Nephron progenitor cell (in vitro differentiated cells): ENCODE measurements at places on chromosomes 6 and 20.

DNA sequence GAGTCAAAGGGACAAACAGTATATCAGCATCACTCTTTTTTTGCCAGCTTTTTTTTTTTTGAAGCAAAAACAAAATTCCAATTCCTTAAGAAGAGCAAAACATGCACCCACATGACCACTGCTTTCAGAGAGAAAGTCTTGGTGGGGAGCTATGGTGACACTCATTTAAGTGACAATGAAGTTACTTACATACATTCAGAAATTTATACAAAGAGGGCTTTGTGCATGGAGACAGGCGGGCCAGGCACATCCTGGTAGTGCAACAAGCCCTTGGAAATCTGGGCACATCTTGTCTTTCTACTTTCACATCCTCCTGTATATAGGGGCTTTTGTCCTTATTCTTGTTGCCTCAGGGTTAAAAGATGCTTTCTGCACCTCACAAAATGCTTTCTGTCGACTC is 55.9 kb downstream of the IL22RA2 start:
- no peak for DNase-seq

GRCh38 chr20:34998331-34998950 is 42.8 kb downstream of the MYH7B start:
- DNase-seq: no peak

DNA sequence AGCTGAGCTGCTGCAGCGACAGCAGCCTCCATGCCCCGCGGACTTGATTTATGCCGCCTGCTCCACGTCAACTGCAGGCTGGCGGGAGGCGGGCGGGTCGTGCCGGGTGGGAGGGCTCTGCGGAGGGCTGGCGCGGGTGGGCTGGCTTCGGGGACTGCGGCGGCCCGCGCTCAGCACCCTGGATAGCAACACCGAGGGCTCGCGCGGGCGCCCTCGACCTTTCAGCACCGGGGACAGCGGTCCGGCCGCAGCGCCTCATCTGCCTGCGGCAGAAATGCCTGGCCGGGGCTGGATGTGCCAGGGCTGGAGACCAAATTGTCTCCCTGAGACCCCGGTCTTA is 792 bp downstream of the SNAP25 start:
- peak; percentile 99 for DNase-seq

GRCh38 chr6:166588691-166589336 is 2.3 kb upstream of the RAMACL start:
- no peak for DNase-seq

DNA sequence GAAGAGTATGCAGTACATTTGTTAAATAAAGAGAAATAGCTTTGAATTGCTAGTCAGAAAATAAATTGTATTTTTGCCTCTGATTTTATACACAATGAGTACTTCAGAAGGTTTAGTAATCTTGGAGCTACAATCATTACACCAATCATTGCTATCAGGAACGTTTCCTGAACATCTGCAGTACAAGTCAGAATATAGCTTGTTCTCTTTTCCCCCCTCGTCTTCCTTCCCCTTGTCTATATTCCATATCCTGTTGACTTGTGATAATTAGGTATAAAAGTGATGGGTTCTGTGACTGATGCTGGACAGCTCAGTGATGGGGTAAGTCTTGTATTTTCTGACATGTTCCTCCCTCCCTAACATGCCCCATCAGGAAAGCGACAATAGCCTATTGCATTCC is 94.0 kb downstream of the AHI1 start:
- DNase-seq: no peak

DNA sequence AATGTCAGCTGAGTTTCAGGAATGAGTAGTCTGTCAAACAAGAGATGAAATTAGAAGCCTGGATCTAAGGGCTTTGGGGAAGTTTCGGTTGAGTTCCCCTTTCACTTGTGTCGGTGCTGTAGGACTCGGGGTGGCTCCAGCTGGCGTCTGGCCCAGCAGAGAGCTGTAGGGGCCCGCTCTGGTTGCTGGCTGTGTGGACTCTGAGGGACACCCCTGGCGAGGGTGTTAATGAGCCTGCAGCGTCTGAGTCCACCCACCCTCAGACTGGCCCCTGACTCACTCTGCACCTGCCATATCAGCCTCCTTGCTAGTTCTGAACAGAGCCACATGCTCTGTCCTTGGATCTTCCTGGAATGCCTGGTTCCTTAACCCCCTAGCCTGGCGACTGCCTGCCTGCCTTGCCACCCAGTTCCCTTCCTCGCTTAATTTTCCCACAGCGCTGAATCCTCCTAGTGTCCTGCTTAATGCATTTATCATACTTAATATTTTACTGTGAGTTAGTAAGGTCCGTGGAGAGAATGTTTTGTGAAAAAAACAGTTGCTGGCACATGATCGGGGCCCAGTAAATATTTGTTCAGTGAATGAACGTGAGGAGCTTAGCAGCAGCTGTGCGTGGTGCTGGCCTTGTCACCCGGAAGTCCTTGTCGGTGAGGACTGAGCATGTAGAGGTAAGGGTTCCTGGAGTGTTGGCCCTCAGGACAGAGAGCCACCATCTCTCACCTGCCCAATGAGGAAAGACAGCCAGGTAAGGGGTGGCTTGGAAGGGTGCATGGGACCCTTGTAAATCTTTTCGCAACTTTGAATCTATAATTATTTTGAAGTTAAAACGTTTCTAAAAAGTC is 1.6 kb downstream of the DNAJC5 start:
- DNase-seq: peak; percentile 26

DNA sequence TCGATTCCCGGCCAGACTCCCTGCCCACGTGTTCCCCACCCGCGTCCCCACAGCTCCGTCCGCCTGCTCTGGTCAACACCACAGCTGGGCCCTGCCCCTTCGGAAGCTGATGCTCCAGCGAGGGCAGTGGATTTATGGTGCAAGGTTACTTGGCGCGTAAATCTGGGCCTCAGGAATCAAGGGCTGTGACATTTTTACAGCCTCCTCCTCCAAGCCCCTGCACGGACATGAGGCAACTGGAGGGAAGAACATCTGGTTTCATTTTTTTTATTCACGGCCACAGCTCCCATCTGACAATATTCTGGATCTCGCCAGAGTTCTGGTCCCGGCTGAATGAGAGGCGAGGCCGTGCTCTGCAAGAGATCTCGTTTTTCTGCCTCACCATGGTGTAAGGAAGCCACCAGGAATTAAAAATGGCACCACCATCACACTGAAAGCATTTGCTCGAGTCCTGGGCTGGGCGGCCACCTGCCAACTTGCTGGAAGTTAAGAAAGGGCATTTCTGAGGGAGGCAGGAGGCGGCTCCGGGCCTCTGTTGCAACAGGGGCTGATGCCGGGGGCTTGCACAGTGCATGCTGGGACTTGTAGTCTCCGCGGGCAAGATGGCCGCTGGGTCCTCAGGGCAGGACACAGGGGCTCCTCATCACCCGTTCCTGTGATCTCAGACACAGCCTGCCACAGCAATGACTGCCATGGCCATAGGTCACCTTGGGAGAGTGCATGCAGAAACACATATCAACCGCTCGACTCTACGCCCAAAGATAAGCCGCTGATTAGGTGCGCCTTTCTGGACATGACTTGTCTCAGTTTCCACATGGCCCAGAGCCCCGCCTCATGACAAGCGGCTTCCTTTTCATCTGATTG is 148.5 kb downstream of the LY86 start:
- DNase-seq: peak; percentile 74

DNA sequence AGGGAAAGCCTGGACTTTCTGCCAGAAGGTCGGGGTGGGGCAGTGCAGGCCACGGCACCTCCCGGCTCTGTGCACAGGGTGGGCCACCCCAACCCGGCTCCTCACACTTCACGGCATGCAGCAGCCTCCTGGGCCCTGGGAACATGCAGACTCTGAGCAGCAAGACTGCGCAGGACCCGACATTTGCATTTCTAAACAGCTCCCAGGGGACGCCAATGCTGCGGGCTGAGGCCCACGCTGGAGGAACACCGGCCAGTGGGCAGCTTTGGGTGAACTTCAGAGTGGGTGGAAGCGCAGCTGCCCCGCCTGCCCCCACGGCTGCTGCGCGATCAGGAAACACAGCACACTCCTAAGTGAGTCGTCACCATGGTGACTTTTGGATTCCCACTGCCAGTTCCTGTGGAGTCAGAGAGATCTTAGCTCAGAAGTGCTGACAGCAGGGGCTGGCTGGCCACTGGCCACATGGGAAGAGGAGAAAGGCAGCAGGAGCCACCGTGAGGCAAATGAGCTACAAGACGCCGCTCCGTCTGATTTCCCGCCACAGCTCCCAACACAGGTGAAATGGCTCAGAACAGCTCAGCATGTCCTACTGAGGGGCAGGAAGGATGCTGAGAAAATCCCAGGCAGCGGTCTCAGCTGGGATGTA is 52.1 kb downstream of the RNASET2 start:
- peak; percentile 30 for DNase-seq

DNA sequence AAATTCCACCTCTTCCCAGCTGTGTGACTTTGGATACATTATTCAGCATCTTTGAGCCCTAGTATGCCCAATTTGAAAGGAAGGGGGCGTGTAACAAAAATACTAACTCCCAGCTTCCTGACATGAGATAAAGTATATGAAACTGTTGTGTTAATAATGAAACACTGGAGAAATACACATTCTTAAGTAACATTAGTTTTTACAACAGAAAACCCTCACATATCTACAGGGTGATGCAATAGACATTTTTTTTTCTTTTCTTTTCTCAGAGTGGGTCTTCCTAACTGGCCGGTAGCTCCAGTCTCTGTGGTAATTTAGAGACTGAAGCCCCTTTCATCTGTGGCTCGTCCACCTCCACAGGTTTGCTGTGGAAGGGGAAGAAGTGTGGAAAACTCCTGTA is 79.5 kb downstream of the CD83 start:
- no peak for DNase-seq

- DNase-seq: no peak
Measured at GRCh38 chr6:159679091-159680077, 13.7 kb downstream of the SOD2 start.

- DNase-seq: no peak
Measured at GRCh38 chr6:90483116-90483839, 103.6 kb downstream of the MAP3K7 start.

- no peak for DNase-seq
Measured at GRCh38 chr6:1348675-1349074, 36.8 kb downstream of the FOXQ1 start.

DNA sequence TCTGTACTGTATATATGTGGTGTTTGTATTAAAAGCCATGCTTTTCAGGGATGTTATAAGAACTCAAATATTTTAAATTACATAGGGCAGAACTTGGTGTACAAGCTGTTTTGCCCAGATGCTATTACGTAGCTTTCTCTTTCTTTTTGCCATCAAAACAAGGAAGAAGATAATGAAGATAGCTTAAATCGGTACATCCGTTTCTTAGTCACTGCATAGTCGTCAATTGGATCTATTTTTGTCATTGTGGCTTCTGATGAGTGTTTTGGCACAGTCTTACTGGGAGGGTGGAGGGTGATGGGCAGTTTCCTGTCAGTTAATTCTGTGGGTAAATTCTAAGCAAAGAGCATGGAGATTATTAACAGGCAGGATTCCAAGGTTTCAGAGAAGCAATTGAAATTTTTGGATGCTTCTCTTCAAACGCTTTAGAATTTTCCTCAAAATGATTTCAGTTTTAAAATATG is 649.1 kb upstream of the GJE1 start:
- no peak for DNase-seq

DNA sequence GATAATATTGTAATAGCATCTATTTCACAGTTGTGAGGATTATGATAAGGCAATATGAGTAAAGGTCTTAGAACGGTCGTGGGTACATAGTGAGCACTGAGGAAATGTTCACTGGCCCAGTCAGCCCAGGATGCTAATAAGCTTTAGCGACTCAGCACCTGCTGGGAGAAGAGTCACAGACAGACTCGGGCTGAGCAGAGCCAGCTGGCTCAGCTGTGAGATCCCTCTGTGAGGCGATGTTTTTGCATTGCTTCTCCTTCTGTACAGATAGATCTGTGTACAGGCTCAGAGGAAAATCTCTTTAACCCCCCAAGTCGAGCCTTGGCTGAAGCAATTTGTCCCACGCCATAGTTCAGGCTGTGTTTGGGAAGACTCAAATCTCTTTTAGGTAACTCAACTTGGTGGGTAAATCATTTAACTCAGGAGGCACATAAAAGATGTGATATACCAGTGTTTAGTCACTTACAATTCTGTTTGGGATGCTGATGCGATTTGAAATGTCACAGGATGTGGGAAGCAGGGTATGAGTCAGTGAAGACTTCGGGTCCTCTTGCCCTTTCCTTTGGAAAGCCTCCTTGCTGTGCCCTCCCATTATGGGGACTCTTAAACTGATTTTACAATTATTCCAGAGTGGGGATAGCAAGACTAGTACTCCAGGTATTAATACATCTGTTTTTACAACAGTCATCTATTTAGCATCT is 53.1 kb downstream of the PHACTR1 start:
- DNase-seq: no peak

DNA sequence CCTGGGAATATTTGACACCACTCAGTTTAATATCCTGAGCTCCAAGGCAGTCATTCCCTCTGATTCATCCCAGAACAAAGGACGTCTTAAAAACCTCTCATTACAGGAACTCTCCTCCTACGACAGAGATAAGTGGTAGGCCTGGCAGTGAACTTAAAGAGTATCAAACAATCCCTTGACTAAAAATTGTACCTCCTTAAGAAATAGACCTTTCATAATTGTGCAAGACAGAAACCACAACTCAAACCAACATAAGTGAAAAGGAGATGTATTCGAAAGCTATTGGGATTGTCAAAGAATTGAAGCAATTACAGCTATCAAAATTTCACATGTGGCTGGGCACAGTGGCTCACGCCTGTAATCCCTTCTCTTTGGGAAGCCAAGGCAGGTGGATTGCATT is 19.1 kb upstream of the BNIP5 start:
- no peak for DNase-seq

DNA sequence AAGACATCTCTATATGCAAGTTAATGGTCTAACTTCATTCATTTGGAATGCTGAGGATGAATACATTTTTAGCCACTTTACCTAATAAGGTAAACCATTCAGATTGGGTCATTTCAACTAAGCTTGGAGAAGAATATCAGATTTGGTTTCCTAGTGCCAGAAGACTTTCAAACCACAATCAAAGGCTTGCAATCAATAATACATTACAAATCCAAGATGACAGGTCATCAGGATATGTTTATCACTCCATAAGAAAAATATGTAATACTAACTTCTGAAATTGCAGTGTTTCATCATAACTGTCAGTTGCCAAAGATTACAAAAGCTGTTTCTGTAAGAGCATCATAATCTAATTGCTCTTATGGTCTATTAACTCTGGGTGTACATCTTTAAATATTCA is 654.0 kb downstream of the COL12A1 start:
- no peak for DNase-seq

GRCh38 chr6:71675386-71675785 is 211.0 kb upstream of the RIMS1 start:
- no peak for DNase-seq

GRCh38 chr20:53708129-53708968 is 114.7 kb upstream of the ZNF217 start:
- DNase-seq: no peak

GRCh38 chr6:149454346-149454848 is 30.4 kb downstream of the ZC3H12D start:
- no peak for DNase-seq

DNA sequence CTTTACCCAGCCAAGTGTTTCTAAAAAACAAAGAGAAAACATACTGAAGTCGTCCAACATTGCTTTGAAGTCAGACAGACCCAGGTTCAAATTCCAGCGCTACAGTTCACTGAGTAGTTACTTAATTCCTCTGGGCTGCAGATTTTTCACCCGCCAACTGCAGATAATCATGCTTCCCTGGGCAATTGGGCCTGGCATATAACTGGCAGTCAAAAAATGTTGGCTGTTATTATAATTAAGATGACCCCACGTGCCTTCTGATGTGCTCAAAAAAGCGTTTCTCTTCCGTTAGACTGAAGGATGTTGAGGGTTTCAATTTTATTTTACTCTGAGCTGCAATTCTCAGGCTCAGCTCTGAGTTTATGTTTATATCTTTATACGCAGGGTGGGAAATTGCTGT is 156.1 kb upstream of the CITED2 start:
- DNase-seq: no peak

- DNase-seq: no peak
Measured at GRCh38 chr20:51404297-51405060, 138.0 kb downstream of the NFATC2 start.
